ENCODE measurements at places on chromosomes 5 and 9.

DNA sequence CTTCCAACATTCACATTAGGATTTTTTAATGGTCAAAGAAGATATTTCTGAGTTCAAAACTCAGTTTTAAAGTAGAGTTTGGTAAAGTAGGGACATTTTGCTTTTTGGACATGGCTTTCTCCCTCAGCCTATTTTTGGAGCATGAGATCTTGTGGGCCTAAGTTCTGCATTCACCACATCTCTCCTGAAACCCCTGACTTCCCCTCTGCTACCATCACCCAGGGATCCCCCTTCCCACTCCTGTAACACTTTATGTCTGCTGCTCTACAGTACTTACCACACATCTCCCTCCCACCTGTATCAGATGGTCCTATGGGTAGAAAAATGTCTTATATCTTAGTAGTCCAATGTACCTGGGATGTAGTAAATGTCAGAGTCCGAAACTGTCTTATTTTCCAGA is 48.2 kb upstream of the JAK2 start:
- no peak for DNase-seq

DNA sequence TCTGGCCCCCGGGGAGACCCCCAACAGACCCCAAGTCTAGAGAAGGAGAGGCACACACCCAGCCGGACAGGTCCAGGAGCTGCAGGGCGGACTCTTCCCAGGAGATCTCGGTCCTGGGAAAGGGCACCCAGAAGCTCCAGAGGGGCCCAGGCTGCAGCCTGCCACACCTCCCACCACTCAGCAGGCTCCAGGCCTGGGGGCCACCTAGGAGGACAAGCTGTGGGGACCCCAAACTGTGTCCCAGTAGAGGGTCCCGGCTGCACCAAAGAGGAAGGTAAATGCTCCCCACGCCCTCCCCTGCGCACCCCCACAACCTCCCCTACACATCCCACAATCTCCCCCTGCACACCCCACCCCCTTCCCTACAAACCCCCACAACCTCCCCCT is 48.5 kb downstream of the PLEKHG4B start:
- no peak for DNase-seq

- no peak for DNase-seq
Measured at GRCh38 chr9:76153902-76154629, 240.2 kb downstream of the RFK start.

DNA sequence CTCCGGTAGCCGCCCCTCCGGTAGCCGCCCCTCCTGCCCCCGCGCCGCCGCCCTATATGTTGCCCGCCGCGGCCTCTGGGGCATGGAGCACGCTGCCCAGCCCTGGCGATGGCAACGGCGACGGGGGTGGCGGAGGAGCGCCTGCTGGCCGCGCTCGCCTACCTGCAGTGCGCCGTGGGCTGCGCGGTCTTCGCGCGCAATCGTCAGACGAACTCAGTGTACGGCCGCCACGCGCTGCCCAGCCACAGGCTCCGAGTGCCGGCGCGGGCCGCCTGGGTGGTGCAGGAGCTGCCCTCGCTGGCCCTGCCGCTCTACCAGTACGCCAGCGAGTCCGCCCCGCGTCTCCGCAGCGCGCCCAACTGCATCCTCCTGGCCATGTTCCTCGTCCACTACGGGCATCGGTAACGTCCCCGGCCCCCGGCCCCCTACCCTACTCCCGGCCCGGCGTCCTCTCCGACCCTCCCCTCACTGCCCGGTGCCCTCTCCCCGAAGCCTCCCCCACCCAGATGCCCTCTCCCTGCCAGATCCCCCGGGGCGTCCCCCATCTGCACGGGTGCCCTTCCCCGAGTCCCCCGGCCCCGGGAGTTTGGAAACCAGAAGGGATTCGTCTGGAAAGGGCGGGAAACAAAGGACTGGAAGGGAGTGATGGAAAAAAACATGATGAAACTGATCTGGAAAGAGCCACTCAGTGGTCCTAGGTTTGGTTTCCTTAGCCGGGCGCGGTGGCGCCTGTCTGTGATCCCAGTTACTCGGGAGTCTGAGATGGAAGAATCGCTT is 417 bp downstream of the SRD5A1 start:
- DNase-seq: peak; percentile 7

GRCh38 chr9:133647765-133648469 is 11.8 kb downstream of the DBH start:
- DNase-seq: no peak

- DNase-seq: no peak
Measured at GRCh38 chr5:125100951-125101350, 354.5 kb upstream of the ZNF608 start.

DNA sequence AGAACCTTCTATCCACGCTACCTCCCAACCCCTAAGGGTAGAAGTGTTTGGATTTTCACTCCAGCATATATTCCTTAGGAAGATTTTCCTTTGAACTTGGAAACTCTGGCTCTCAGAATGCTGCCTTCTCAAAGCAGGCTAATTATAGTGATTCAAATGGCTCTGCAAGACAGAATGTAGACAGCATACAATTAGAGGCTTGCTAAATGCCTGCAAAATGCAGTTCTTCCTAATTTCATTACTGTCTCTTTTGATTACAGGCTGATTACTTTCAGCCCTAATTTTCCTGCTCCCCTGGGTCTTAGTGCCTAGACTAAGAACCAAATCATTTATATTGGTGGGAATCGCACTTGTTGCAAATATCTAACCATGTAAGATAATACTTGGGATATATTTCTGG is 50.8 kb downstream of the ANKDD1B start:
- DNase-seq: no peak

- DNase-seq: no peak
Measured at GRCh38 chr9:71036501-71036900, 84.9 kb downstream of the TRPM3 start.

DNA sequence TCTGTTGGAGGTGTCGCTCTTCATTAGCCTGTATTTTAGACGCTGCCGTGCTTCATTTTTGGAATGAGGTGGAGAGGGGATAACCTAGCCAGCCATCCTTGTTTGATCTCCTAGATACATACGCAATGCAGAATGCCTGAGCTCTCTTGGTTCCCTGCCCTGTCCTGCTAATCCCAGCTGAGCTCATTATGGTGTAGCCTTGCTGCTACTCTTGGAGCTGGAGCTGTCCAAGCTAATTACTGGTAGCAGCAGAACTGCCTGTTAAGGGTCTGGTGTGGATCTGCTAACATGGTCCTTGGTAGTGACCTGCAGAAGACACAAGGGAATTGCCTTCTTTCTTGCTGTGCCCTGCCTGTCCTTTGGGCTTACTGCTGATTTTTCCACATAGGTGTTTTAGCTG is 207.9 kb downstream of the CNTLN start:
- DNase-seq: no peak

DNA sequence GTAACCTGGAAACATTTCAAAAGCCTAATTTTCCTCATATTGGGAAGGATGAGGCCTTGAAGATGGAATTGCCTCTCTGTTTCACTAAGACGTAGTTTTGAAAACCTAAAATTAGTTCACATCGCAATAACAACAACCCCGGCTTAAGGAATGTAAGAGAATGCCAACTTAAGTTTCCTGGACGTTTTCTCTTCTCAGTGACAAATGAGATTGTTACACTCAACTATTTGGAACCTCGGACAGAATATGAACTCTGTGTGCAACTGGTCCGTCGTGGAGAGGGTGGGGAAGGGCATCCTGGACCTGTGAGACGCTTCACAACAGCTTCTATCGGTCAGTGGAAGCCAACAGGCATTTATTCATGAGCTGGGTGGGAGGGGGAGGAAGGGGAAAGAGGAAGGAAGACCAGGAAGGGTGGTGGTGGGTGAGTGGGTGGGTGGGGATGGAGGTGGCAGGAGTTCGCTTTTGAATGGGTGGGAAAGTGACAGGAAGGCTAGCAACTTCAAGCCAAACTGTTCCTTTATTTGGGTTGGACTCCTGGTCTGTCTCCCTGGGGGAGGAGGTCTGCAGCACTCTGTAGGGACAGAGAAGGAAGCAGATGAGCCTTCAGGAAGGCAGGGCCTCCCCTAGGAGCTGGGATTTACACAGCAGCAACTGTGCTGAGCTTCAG is 83.4 kb downstream of the TEK start:
- DNase-seq: no peak

GRCh38 chr5:1761453-1761755 is 38.2 kb downstream of the MRPL36 start:
- no peak for DNase-seq

DNA sequence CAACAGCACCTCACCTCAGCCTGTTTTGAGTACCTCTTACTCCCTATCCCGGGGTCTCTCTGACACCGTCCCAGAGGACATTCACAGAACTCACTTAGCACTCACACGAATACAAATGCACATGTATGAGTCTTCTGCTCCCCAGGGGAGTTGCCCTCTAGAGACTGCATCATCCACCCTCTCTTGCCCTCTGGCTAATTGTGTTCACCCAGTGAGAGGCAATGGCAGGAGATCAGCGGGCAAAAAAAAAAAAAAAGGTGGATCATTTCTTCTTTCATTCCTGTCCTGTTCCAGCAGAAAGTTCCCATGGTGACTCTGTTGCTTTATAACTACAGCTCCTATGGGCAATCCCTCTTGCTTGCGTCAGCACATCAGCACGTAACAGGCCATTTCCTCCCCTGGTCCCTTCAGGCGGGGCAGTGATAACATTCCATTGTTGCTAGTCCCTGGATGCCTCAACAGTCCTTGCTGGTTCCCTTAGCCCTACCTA is 23.5 kb upstream of the SNX2 start:
- no peak for DNase-seq

- no peak for DNase-seq
Measured at GRCh38 chr9:77402286-77402685, 225.0 kb downstream of the VPS13A start.

DNA sequence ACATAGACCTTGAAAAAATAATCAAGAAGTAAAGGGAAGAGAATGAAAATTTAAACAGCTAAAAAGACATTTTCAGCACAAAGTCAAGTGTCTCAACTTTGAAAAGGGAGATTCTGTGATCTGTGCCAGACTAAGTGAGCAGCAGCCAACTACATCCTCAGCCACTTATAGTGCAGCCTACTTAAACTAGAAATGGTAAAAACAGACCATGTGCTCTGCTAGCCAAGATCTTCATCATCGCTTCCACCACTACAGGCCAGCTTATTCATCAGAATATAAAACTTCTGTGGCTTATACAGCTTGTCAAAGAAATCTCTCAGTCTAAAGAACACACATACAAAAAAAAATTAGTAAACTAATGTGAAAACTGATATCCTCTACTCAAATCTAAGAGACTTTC is 63.5 kb downstream of the CEMIP2 start:
- no peak for DNase-seq
